ENCODE measurements at places on chromosomes 3 and 15.

- peak; percentile 38 for DNase-seq
Measured at GRCh38 chr3:169662843-169663160, 710 bp downstream of the MECOM start.

DNA sequence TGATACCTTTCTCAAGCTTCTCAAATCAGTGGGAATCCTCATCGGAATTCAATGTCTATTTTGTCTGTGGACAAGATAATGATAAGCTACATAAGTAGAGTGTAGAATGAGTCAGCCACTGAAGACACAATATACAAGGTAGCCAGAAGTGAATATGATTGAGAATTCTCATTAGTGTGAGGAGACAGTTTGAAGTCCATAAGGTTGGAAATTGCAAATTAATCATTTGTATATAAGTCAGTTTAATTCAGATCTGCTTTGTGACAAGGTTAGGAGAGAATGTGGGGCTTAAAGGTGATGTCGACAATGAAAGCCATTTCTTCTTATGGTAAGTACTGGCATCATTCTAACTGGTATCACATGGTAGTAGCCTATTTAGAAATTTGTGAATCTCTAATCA, 4.2 kb downstream of the ARPP21 start:
- DNase-seq: no peak

GRCh38 chr3:190238871-190239270, 83.4 kb downstream of the CLDN1 start:
- DNase-seq: no peak

DNA sequence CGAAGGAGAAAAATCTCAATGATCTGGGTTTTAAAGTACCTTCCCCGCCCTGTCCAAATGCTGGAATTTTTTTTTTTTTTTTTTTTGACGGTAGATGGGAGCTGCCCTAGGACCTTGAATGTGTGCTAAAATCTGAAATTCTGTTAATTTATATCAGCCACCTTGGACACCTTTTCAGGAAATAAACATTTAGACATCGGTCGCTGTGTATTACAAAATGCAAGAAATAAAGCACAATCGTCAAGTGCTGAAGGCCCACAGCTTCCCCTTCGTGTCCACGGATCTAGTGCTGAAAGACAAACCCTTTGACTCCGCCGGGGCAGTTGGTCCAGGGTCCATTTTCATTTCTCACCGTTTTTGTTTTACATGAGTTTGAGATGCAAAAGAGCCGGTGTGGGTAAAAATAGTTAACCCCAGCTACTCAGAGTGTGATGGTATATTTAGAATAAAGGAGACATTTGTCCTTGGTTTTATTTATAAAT, 90.2 kb upstream of the CHD2 start:
- peak; percentile 61 for DNase-seq

DNA sequence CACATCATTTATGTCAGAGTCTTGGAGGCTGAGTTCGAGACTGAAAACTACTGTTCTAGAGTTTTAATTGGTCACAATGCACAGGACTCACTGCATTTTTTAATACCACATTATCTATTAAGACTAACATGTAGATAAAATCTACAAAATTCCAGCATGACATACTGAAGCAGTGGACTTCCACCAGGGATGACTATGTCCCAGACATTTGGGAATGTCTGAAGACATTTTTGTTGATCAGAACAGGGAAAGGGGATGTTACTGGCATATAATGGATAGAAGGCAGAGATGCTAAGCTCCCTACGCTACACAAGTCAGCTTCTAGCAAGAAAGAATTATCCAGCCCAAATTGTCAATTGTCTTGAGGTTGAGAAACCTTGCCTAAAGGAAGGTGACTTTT, 419.0 kb upstream of the TGFBR2 start:
- DNase-seq: no peak

DNA sequence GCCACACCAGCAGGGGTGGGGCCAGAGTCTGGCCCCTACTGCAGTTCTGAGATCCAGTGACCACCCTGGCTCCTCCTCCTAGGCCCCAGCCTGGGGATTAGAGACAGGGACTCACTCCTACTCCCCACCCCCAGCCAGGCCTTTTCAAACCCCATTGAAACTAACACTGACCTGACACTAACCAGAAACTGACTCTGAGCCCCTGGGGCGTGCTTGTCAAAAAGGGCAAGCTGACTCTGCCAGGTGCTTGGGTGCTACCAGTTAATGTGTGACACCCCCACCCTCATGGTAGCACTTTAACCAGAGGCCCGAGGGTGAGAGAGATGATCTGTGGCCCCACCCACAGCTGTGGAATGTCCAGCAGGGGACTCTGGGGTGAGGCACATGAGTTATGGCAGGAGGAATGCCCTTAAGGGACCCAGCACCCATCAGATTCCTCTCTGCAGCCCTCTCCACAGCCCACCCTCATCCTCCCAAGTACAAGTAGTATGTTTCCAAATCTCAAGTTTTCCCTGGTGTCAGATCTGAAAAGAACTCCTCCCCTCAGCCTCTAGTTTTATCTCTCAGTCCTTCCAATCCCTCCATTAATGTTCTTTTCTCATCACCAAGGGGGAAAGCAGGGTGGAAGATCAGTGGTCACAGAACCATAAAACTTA, 1.4 kb downstream of the PTH1R start:
- no peak for DNase-seq

DNA sequence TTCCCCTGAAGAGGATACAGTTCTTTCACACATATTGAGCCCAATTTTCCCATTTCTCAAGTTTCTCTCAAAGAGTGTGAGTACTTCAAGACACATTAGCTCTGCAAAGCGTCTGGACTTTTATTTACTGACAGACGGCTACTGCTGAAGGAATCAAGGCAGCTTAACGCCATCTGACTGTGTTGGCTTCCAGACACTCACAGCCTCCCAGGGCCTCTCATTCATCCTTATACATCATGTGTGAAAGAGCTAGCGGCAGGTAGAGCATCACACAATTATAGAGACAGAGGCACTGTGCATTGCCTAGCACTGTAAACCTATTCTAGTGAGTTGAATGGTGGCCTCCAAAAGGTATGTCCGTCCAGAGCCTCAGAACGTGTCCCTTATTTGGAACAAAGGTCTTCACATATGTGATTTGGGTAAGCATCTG, 284.1 kb upstream of the STT3B start:
- no peak for DNase-seq

All from astrocyte (in vitro differentiated cells and primary cell).